ENCODE measurements at places on chromosomes 7 and 10.

GRCh38 chr7:116698396-116698795, 26.4 kb downstream of the MET start:
- no peak for DNase-seq

GRCh38 chr7:44106311-44107065, 2.3 kb downstream of the AEBP1 start:
- no peak for DNase-seq

- no peak for DNase-seq
These were observed 126.6 kb upstream of the RAB11FIP2 start for GRCh38 chr10:118173296-118173695.

DNA sequence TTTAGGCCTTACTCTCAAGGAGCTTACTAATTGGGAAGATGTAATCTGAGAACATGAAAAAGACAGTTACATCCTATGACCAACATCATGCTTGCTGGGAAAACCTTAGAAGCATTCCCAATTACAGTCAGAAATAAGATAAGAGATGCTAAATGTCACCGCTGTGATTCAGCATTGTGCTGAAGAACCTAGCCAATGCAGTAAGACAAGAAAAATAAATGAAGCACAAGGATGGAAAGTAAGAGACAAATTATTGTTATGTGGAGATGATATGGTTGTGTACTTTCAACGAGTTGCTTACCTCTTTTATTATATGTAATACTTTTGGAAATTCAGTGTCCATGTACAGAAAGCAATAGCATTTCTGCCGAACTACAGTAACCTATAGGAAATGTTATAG, 104.8 kb downstream of the RBM20 start:
- DNase-seq, result no peak

GRCh38 chr7:156625580-156625979, 15.0 kb upstream of the RNF32 start:
- no peak for DNase-seq

DNA sequence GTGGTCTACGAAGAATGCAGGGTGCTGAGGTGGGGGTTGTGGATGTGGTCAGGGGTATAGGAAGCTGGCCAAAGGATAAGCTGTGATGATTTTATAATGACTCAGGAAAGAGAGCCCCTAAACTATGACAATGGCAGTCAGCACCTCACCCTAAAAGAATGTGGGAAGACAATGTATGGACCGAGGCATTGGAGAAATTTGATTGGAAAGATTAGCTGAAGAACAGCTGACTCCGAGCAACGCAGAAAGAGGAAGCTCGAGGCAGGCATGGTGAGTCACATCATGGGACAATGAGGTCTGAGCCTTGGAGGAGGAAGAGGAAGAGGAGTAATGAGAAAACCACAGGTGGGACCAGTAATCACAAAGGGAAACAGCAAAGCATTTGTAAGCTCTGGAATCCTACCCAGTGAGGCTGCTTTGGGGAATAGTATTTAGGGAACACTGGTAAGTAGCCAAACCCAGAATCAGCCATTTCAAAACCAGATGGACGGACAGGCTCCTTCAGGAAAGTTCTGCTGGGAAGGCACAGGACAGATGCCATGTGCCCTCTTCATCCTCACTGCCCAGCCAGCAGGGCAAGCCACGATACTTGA, 295.4 kb downstream of the PRPF18 start:
- DNase-seq, result no peak

- peak; percentile 86 for DNase-seq
These were observed 141.3 kb downstream of the NRP1 start for GRCh38 chr10:33193057-33193700.

- peak; percentile 79 for DNase-seq
These were observed at the start of gene NOD1 for GRCh38 chr7:30478349-30479201. NOD1 (minus strand) TSS chr7:30478784; CDS start chr7:30456921, 21,863 bp downstream.

- no peak for DNase-seq
These were observed 281.7 kb downstream of the AUTS2 start for GRCh38 chr7:69879989-69880388.

DNA sequence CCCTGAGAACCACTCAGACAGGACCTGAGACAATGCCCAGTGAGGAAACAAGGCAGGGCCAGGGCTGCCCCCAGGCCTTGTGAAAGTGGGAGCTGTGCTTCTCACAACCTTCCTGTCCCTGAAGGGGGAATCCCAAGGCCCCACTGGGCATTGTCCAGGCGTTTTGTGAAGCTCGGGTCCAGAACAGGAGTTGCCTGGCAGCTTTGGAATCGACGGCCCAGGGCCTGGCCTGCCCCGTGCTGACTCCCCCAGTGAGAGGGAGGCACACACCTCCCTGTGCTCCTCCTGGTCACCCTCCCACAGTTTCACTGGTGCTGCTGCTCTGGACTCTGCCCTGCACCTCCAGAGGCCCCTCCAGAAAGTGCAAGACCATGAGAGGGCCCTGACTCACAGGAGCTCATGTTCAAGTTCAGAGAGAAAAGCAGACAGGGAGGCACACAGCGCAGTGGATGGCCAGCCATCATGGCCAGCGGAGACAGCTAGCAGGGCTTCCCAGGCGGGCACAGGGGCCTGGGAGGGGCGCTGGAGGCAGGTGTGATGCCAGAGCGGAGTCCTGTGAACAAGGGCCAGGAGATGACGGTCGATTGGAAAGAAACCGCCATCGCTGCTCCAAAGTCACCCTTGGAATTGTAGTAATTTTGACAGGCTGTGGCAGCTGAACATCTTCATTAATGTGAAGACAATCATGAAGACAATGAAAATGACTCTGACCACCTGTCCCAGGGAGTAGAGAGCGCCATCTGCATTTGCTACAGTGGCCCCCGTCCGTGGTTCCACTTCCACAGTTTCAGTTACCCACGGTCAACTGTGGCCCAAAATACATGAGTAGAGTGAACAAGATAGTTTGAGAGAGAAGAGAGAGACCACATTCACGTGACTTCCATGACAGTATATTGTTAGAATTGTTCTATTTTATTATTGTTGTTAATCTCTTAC, 103.7 kb downstream of the MKI67 start:
- DNase-seq, result no peak

DNA sequence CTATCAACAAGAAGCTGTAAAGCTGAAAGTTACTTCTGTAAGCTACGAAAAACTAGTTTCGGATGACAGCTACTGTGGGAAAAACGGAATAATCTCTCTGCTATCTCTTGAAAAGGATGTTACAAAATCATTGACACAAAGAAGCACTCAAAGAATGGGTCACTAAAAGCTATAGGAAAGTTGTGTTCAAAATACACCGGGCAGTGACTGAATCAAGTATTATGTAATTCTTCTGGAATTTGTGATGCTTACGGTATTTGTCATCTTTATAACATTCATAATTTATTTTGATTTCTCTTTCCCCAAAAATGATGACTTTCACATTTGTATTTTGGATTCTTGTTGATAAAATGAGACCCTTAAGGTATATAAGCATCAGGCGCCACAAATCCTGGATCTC, 112.1 kb upstream of the KLF6 start:
- DNase-seq, result no peak

DNA sequence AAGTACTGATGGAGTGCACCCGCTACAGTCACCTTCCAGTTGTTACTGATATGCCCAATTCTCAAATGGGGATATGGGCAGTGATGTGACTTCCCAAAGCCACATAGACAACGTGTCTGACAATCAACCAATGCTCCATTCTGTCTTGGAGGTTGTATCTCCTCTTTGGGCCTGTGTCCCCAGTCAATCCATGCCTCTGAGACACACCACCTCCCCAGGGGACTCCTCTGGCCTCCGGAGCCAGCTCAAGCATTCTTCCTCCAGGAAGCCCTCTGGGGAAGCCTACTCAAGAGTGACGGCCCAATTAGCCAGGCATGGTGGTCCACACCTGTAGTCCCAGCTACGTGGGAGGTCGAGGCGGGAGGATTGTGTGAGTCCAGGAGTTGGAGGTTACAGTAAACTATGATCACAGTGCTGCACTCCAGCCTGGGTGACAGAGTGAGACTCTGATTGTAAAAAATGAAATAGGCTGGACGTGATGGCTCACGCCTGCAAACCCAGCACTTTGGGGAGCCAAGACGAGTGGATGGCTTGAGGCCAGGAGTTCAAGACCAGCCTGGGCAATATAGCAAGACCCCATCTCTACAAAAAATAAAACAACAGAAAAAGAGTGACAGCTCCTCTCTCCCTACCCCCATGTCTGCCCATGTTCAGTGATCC, 99.5 kb upstream of the TNRC18 start:
- DNase-seq, result no peak

- DNase-seq, result no peak
These were observed 109.3 kb upstream of the INSIG1 start for GRCh38 chr7:155188357-155188756.

GRCh38 chr7:50552139-50552538, 13.1 kb downstream of the DDC start:
- DNase-seq, result no peak

GRCh38 chr10:132655735-132656134, 118.1 kb downstream of the INPP5A start:
- DNase-seq, result no peak

GRCh38 chr10:20240643-20241042, 424.4 kb downstream of the PLXDC2 start:
- DNase-seq, result no peak

DNA sequence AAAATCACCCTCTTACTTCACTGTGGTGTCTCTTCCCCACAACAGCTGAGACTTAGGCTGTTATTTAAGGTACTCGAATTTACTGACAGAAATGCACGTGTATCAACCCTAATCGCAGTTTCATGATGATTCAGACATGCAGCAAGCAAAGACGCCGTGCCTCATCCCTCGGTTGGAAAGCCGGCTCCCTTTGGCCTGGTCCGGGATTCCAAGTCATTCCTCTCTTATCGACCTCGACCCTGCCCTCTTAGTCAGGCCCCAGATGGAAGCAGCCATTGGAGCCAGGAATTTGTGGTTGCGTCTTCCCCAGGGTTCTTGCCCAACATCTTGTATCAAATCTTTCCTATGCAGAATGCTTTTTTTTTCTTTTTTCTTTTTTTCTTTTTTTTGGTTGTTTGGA, 229.5 kb downstream of the GATA3 start:
- no peak for DNase-seq

DNA sequence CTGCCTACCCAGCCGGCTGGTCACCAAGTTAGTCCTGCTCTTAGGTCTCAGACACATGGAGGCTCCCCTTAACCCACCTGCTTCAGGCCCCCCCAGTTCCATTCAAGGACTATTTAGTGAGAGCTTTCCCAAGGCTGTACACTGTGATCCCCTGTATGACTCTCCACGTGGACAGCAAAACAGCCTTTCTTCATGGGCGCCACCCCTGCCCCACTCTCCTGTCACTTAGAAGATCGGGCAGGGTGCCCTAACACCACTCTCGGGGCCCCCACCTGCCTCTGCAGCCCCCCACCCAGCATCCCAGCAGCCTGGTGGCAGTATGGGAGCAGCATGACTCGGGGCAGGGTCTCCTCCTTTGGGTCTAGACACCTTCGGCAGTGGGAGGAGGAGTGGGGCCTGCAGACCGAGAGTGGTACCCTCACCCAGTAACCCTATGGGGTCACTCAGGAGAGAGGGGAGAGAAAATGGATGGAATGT, 116.6 kb downstream of the PTPN20 start:
- peak; percentile 31 for DNase-seq

- DNase-seq, result no peak
These were observed 8.4 kb downstream of the BAMBI start for GRCh38 chr10:28685717-28686116.

DNA sequence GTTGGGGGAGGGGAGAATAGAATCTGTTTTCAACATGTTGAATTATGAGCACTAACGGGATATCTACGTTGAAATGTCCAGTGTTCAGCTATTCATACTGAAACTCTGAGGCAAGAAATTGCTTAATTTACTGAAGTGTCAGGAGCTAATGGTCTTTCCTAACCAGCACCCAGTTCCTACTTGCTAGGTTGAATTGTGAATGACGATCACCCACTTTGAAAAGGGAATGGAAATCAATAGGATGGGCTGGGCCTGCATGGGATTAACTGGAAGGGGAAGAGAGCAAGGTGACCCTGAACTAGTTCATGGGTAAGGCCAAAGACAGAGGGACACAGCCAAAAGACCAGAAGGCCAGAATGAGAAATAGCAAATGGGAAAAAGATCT, 51.3 kb downstream of the HIPK2 start:
- no peak for DNase-seq

DNA sequence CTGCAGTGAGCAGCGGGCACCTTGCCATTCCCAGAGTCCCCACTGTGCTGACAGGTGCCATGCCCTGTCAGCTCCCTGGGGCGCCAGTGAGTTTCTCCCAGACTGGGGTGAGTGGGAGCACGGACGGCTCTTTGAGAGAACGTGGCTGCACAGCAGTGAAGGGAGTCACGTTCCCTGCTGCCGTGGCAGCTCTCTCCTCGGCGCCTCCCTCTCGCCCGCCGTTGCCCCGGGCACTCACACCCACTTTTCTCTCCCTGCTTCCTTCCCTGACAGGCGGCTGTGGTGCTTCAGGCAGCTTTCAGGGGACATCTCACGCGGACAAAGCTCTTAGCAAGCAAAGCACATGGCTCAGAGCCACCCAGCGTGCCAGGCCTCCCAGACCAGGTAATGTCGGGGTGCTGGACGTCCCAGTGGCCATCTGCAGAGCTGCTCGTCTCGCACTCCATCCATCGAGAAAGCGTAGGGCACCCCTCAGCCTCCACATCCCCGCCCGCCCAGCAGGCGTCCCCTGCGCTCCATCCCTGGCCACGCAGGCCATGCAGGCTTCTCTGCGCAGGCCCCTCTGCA, 27.1 kb upstream of the TTYH3 start:
- DNase-seq, result no peak

- no peak for DNase-seq
These were observed 27.7 kb downstream of the SHOC2 start for GRCh38 chr10:110947061-110947595.

GRCh38 chr7:43642897-43643630, 60.2 kb downstream of the STK17A start:
- no peak for DNase-seq

DNA sequence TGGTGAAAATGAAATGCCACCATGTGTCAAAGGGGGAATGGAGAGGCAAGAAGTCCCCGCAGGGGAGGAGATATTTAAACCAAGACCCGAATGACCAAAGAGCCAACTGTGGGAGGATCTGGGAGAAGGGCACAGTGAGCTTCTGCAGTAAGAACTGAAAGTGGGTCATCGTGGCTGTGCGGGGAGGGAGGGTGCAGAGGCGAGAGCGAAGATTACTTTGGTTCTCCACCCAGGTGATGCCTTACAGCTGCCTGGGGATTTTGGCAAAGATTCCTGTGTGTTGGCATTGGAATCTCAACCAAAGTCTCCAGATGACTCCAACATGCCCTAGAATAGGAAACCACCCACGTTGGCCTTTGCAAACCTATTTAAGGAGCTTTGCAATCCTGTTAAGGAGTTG, 44.2 kb upstream of the ADAM12 start:
- DNase-seq, result no peak

- no peak for DNase-seq
These were observed 19.6 kb downstream of the SGMS1 start for GRCh38 chr10:50604049-50604640.

DNA sequence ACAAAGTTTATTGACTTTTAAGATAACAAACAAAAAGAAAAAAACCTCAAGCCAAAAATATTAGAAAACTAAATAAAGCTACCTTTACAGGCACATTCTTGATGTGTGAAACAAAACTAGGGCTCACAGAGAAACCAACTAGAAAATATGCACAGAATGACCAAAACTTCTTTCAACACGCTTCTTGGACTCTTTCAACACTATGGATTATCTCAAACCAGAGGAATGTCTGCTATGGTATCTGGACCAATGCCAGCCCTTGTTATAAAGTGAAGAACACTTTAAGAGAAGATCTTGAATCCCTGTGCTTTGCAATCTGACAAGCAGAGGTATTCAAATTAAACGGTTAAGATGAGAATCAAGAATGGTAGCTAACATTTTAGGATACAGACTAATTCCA, 76.6 kb downstream of the DNAJC1 start:
- DNase-seq, result no peak

- no peak for DNase-seq
These were observed 69.3 kb downstream of the GFRA1 start for GRCh38 chr10:116203661-116204060.

- DNase-seq, result no peak
These were observed 123.6 kb downstream of the CCSER2 start for GRCh38 chr10:84452003-84452402.

Data from ureter (tissue), 1 donor.